ENCODE measurements at places on chromosomes 7 and 10.
A peak's percentile ranks its signal among the peaks of the same experiment; 100 is the strongest.

- no peak for DNase-seq
These were observed 5.4 kb downstream of the LRWD1 start for GRCh38 chr7:102469972-102470825.

- DNase-seq, result peak; percentile 46
These were observed 12.4 kb upstream of the FZD1 start for GRCh38 chr7:91251877-91252276.

GRCh38 chr7:89771003-89771636, 383.1 kb upstream of the STEAP1 start:
- DNase-seq, result no peak

- no peak for DNase-seq
These were observed 13.6 kb downstream of the LYZL1 start for GRCh38 chr10:29302499-29302898.

DNA sequence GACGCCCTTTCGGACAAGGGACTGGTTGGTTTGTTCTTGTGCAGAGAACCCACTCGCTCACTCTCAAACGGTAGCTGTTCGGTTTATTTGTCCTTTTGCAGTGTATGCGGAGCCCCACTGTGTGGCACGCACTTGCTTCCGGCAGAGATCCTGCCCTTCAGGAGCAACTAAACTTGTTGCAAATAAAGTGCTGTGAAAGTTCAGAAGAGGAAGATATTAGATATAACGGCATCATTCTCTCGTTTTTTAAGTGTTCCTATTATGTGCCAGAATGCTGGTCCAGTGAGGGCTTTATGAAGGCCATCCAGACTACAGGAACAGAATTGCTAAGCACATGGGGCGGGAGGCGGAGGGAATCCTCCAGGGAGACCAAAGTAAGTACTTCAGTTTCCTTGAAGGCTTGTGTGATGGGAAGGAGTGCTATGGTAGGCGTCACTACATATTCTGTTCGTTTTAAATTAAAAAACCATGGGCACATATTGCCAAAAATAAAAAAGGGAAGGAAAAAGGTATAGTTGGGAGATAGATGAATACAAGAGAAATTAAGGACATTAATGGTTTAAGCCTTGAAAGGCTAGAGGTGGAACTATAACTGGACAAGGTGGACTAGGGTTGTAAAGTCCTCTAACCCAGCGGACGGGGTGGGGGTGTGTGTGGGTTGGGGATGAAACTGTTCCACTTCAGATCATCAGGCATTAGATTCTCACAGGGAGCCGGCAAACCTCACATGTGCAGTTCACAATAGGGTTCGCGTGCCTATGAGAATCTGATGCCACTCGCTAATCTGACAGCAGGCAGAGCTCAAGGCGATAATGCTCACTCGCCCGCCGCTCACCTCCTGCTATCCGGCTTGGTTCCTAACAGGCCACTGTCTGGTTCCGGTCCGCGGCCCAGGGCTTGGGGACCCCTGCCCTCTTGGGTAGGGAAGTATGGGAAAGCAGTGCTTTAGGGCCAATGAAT, 704 bp upstream of the ERLIN1 start:
- DNase-seq, result peak; percentile 54

DNA sequence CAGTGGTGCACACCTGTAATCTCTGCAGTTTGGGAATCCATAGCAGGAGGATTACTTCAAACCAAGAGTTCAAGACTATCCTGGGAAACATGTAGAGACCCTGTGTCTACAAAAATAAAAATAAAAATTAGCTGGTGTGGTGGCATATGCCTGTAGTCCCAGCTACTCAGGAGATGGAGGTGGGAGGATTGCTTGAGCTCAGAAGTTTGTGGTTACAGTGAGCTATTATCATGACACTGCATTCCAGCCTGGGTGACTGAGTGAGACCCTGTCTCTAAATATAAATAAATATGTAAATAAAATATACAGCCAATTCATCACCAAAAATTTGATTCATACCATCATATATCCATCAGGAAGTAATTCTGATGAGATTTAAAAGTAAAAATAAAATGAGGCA, 60.9 kb downstream of the ANKRD7 start:
- DNase-seq, result no peak

GRCh38 chr10:130393342-130393741, 257.2 kb downstream of the GLRX3 start:
- no peak for DNase-seq
